ENCODE measurements at places on chromosomes 6 and 20.

DNA sequence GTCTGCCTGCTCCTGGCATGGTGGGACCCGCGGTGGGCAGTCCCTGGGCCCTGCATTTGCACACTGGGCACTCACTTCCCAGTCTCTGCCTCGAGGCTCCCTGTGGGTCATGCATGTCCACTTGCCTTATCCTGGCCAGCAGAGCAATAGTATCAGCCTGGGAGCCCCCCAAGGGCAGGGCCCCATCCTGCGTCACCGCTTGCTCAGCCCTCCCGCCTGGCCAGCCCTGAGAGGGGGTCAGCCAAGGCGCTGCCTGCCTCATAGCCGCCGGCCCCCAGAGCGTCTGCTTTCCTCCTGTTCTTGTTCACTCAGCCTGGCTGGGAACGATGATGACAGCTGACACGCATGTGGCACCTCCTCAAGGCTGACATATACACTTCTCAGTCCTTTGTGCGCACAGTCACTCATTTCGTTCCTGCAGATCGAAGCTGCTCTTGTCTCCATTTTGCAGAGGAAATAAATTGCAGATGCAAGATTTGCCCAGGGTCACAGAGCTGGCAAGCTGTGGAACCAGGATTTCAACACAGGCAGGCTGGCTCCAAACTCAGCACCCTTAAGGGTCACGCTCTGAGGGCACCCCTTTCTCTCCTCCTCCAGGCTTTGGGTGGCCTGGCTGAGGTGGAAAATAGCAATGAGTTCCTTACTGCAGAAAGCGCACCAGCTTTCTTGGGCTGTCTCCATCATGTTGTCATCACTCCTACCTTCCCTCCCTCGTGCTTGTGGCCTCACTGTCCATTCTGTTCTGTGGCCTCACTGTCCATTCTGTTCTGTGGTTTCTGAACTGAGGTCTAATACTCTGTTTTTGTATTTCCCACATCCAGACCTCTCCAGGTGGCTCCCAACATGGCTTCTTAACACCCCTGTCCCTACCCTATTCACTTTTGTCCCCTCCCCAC lies 17.2 kb downstream of the KCNK17 start:
- no peak for DNase-seq

GRCh38 chr6:158185729-158186456 lies 17.7 kb downstream of the GTF2H5 start:
- no peak for DNase-seq

GRCh38 chr20:45115386-45115774 lies 406 bp upstream of the WFDC5 start:
- DNase-seq: no peak

- DNase-seq: no peak
Observed at GRCh38 chr6:143390278-143390677, 60.2 kb downstream of the ADAT2 start.

GRCh38 chr6:93550551-93551276 lies 131.4 kb upstream of the EPHA7 start:
- DNase-seq: no peak

DNA sequence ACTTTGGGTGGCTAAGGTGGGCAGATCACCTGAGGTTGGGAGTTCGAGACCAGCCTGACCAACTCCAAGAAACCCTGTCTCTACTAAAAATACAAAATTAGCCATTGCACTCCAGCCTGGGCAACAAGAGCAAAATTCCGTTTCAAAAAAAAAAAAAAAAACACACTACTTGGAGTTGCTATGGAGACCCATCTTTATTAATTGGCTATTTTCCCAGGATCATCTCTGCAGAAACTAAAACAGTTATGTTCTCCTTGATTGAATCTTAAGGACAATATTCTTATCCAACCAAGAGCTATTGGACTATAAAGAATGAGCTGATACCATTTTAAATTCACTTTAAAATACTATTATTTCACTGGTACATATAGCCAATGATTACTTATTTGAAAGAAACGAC lies 14.7 kb downstream of the AKIRIN2 start:
- DNase-seq: no peak

DNA sequence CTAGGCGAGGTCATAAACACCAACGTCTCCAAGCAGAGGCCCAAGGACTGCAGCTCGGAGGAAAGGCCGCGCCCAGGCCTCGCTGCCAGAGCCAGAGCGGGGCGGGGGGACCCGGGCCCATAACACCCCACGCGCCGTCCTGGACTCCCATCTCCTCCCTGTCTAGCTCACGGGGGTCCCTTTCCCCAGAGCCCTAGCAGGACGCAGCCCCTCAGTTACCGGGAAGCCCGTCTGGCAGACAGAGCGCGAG lies 44.9 kb downstream of the MDFI start:
- no peak for DNase-seq

- no peak for DNase-seq
Observed at GRCh38 chr6:9503111-9503761, 911.6 kb downstream of the TFAP2A start.

DNA sequence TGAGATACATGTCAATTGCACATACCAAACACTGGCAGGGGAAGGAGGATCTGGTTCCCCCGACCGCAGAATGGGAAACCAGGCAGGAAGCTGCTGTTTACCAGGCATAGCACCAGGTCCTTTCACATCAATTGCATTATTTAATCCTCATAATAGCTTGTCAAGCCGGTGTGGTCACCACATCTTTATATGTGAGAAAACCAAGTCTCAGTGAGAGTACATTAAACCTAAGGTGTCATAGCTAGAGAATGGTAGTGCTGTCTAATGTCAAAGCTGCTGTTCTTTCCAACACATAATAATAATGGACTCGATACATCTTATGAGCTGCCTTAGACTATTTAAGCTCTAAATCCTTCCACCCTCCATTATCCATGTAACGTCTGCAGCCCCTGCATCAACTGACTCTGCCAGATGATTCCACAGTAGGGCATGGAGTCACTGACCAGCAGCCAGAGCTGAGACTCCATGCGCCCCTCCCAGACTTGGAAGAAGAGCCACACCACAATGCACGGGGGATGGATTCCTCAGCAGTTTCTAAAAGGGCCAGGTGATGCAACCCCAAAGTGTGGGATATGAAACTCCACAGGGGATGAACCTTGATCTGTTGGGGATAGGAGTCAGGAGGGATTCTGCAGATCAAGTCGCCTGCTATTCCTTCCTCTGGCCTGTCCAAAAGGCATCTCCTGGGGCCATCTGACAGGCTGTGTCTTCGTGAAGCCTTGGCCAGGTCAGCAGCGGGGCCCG lies 71.8 kb downstream of the GPR6 start:
- no peak for DNase-seq

GRCh38 chr6:90179190-90180169 lies 117.2 kb downstream of the BACH2 start:
- DNase-seq: no peak

DNA sequence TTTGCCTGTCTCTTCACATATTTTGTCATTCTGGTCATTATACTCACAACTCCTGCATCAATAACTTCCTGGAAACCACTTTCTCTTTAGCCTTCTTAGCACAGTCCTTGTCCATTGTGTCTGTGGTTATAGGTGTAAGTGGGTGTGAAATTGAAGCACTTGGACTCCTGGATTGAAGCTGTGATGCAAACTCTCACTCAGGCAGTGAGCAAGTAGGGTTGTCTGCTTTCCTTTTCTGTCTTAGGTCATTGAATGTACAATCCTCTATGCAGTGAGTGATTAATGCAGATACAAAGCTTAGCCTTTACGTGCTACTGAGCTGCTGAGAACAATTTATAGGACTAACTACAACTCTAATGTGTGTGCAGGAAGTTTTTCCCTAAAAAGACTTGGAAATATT lies 54.8 kb downstream of the ADGRB3 start:
- DNase-seq: no peak

DNA sequence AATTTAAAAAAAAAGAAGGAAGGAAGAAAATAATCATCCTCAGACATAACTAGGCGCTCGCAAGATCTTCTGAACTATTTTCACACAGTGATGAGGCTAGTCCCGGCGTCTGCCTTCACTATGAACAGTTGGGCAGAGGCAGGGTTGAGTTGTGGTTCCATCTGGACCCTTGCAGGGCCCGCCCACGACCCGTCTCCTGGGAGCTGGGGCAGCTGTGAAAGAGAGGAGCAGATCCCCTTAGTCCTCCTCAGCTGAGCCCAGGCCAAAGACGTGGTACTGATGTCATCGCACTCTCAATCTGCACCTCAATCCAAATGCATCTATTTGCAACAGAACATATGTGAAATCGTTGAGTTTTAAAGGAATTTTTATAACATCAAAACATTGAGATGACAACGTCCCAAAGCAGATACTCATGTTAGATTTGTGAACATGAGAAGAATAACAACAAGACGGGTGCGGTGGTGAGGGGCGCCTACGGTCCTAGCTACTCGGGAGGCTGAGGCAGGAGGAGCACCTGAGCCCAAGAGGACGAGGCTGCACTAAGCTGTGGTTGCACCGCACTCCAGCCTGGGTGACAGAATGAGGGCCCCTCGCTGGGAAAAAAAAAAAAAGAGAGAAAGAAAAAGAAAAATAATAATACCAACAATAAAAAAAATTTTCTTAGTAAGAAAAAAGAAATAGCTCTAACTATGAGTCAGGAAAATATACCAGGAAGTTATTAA lies 15.3 kb downstream of the TCFL5 start:
- DNase-seq: no peak

- no peak for DNase-seq
Observed at GRCh38 chr6:137798846-137799245, 68.2 kb upstream of the TNFAIP3 start.

DNA sequence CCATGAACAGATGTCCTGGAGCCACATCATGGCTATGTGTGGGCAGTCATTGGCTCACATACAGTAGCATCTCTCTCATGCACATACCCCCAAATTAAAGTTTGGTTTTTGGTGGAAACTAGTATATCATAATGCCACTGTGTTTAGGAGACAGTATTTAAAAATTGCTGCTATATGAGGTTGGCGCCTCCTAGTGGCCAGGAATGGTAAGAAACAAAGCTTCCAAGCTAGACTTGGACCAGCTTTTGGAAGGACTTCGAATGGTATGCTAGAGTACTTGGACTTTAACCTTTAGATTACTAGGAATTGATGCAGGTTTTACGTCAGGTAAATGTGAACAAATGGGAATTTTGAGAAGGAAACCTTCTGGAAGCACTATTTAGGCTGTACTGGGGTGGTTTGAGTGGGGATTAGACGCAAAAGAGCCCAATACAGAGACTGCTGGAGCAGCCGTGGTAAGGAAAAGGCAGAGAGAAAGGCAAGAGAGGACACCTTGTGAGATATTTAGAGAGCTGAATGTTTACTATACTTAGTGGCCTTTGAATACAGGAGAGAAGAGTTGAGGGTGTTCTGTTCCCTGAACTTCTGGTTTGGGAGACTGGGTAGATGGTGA lies 23.8 kb downstream of the PRSS35 start:
- no peak for DNase-seq

DNA sequence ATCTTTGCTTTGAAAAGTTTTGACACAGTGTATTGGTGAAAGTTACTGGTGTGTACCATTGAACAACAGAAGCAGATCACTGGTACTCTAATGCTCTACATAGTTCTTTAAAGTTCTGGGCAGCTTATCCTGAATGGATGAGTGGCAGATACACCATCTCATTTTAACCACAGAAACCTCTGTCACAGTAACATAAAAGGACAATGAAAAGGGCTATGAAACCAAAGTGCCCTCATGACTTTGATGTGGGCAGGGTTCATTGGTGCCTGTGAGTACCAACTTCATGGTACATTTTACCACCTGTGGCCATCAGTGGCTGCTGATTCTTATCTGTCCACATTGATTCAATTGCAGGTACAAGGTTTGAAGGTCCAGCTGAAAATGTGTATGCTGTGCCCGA lies 285.7 kb upstream of the PREP start:
- no peak for DNase-seq

GRCh38 chr6:89339565-89339964 lies 13.0 kb downstream of the UBE2J1 start:
- DNase-seq: no peak

GRCh38 chr6:37525460-37526357 lies 26.0 kb upstream of the CCDC167 start:
- DNase-seq: no peak

GRCh38 chr6:152897807-152898399 lies 84.9 kb downstream of the FBXO5 start:
- peak; percentile 73 for DNase-seq

GRCh38 chr6:40805336-40805735 lies 218.2 kb upstream of the LRFN2 start:
- no peak for DNase-seq

DNA sequence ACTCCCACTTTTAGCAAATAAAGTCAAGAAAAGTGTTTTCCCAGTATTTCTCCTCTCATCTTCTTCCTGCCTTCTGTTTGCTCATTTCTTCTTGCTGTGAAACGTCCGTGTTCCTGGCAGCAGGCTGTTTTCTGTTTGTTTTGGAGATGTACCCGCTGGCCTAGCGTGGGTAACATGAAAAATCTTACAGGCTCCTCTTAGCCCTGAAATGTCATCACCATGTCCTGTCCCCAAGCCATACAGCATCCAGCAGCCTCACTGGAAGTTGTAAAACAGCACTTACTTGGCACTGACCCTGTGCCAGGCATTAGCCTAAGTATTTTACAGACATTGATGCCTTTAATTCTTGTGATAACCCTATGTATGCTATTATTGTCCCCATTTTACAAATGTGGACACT lies 371.1 kb downstream of the FOXA2 start:
- no peak for DNase-seq

- DNase-seq: no peak
Observed at GRCh38 chr6:146289816-146290588, 253.6 kb upstream of the RAB32 start.

- DNase-seq: no peak
Observed at GRCh38 chr20:9331707-9332435, 182.5 kb upstream of the LAMP5 start.

DNA sequence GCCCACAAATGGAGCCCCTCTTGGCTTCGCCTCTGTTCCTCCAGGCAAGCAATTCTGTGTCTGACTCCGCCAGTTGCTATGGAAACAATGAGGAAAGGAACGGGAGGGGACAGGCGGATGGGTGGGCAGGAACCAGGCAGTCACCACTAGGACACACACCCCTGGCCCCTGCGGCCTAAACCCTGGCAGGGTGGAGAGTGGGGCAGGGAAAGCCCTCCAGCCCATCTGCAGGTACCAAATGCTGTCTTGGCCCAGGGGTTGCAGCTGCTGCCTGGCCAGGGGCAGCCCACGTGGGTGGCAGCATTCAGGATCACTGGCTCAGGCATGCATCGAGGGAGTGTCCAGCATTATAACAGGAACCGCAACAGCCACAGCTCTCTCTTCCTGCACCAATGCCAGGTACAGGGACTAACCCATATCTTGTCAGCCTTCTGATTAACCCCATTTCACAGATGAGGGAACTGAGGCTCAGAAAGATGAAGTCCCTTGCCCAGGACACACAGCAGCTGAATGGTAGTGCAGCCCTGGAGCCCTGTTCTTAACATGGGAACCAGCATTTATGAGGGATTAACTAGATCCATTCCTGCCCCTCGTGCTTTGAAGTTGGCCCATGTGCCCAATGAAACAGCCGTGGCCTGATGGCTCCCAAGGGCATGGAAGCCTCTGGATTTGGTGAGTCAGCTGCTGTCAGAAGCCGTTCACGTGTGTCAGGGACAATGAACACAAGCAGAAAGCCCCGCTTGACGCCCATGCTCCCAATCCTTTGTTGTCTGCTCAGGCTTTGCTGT lies 66.3 kb downstream of the NOL4L start:
- DNase-seq: no peak

Measured in activated naive CD8-positive, alpha-beta T cell treated with anti-CD3 and anti-CD28 coated beads, Interleukin-2, amount 10 ng/mL, durations not matched to agents 7 days and 5 days (primary cell).